8988T (cell line): ENCODE measurements at places on chromosomes 7 and 10.

DNA sequence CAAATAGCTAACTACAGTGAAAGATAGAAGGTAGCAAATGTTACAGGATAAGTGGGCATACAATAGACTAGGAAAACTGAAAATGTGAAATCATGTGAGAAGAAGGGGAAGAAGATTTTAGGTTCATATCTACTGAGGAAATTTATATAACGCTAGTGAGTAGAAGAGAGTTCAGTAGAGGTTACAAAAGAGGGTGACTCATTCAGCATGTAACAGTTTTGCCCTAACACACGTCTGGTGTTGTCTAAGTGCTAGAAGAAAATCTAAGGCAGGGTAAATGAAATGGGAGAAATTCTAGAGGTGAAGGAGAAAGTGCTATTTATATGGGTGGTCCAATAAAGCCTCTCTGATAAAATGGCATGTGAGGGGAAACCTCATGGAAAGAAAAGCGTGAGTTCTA is 731.4 kb upstream of the POT1 start:
- no peak for DNase-seq

- DNase-seq = no peak
These were observed 17.3 kb downstream of the TPK1 start for GRCh38 chr7:144818511-144818910.

GRCh38 chr7:80078159-80078731 is 56.4 kb upstream of the GNAI1 start:
- DNase-seq = no peak

- no peak for DNase-seq
These were observed 11.5 kb downstream of the RAB19 start for GRCh38 chr7:140415361-140415760.

GRCh38 chr7:80498481-80499349 is 13.1 kb downstream of the GNAT3 start:
- DNase-seq = no peak

- DNase-seq = no peak
These were observed 88.1 kb downstream of the SEPTIN14 start for GRCh38 chr7:55774327-55775050.

- DNase-seq = no peak
These were observed 178.7 kb upstream of the PRSS58 start for GRCh38 chr7:142436601-142437000.

- DNase-seq = no peak
These were observed 621.9 kb downstream of the ACTR3B start for GRCh38 chr7:153381275-153382040.

DNA sequence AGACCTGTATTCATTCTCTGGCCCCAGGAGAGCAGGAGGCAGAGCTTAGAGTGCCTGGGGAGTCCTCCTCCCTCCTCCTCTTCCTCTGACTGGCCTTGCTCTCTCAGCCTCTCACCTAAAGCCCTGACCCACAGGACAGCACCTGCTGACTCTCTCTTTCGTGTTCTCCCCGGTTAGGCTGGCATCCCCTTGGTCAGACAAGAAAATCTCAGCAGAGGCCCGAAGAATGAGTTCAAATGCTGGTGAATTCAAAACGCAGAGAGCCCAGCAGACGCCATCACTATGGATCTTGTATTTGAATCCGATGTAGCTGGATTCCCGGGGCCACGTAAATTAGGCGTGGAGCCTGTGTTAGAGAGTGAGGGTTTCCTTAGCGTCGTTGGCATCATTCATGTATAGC is 255.3 kb downstream of the KLF6 start:
- DNase-seq = no peak

- no peak for DNase-seq
These were observed 117.1 kb downstream of the PPP1R3A start for GRCh38 chr7:113801751-113802150.

DNA sequence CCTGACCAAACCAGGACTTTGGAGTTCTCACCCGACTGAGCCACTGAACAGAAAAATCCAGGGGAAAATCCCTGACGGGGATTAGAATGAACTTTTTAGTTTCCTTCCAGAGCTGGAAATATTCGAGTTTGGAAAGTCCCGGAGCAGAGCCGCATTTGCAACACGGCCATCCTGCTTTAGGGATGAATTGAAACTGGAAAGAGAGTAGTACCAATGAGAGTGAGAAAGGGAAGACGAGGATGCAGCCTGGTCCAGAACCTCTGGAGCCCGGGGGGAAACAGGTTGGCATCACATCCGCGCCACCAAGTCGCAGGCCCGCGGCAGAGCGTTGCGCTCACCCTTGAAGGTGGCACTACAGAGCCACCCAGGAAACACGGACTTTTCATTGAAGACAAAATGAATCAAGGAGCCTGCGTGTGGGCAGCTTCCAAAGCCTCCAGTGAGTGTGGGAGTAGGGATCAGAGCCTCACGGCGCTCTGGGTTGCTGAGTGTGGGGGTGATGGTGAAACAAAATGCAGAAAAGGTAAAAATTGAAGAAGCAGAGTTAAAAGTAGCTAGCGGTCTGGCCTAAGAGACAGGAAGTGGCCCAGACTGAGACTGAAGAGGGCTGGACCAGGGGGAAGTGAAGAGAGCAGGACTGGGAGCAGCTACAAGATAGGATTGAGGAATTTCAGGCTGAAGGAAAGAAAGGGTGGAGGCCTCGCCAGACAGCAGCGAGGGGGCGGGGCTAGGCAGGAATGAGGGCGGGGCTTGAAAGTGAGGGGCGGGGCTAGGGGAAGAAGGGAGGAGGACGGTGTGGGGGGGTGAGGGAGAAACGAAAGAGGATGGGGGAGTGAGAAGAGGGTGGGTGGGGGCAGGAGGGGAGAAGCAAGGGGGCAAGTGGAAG is 1.8 kb downstream of the SMURF1 start:
- no peak for DNase-seq

GRCh38 chr7:111756687-111757178 is 194.4 kb upstream of the IMMP2L start:
- DNase-seq = no peak

GRCh38 chr10:101686133-101686925 is 8.6 kb downstream of the FBXW4 start:
- no peak for DNase-seq

GRCh38 chr7:36291387-36292316 is 98.0 kb upstream of the ANLN start:
- peak; percentile 60 for DNase-seq

DNA sequence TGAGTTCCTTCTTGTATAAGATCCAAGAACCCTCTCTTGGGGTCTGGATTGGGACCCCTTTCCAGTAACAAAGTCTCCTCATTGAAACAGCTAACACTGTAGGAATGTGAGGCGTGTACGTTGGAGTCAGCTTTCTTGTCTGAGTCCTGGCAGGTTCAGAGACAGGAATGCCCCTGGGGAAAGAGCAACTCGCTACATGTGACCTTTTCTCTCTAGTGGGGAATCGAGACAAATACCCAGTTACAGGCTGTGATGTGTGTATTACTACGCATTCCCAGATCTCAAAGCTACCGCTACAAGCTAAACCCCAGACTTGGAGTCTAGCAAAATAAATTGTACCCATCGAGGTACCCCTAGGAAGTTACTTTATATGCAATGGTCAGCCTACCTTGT is 85.6 kb upstream of the FRMD4A start:
- no peak for DNase-seq

- DNase-seq = no peak
These were observed 68.6 kb downstream of the FRMPD2 start for GRCh38 chr10:48205918-48206317.

DNA sequence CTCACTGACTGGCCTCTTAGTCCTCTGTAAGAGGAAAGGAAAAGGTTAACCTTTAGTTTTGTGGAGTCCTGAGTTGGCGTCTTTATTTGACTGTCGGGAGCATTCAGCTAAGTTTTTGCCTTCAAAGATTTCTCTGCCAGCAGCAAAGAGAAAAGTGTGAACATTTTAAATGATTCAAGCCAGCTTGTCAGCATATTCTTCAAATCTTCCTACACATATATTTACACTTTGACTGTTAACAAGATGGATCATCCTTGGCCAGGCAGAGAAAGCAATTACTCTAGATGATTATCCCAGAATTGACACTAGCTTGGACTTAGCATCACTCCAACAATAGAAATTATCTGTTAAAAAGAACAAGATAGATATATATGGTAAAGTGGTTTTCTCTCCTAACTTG is 15.8 kb upstream of the YAE1 start:
- no peak for DNase-seq

GRCh38 chr10:127570036-127570435 is 20.9 kb downstream of the NPS start:
- no peak for DNase-seq

GRCh38 chr10:12238821-12239220 is 42.8 kb downstream of the CDC123 start:
- no peak for DNase-seq

GRCh38 chr10:35140727-35141126 is 14.1 kb downstream of the CREM start:
- DNase-seq = no peak

- DNase-seq = no peak
These were observed 43.1 kb upstream of the ADRB1 start for GRCh38 chr10:114000457-114001010.

- no peak for DNase-seq
These were observed 138.9 kb downstream of the FRMD4A start for GRCh38 chr10:14191871-14192270.

- no peak for DNase-seq
These were observed 168.5 kb downstream of the NOC3L start for GRCh38 chr10:94194256-94194655.

DNA sequence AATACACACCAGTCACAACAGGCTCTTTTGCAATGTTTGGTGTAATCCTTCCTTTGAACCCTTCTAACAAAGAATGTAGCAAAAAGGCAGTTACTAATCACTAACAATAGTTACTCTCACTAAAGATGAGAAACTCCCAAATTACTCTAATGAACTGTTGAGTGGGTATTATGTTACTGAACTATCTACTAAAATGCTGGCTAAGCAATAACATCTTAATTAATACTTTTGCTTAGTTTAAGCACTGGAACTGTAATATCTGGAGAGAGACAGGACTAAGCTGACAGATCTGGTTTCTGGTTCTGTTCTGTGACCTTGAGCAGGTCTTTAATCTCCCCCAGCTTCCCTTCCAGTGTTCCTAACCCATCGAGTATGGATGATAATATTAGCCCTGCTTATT is 241.7 kb downstream of the CHCHD3 start:
- no peak for DNase-seq

GRCh38 chr7:116601426-116601825 is 70.6 kb upstream of the MET start:
- no peak for DNase-seq

DNA sequence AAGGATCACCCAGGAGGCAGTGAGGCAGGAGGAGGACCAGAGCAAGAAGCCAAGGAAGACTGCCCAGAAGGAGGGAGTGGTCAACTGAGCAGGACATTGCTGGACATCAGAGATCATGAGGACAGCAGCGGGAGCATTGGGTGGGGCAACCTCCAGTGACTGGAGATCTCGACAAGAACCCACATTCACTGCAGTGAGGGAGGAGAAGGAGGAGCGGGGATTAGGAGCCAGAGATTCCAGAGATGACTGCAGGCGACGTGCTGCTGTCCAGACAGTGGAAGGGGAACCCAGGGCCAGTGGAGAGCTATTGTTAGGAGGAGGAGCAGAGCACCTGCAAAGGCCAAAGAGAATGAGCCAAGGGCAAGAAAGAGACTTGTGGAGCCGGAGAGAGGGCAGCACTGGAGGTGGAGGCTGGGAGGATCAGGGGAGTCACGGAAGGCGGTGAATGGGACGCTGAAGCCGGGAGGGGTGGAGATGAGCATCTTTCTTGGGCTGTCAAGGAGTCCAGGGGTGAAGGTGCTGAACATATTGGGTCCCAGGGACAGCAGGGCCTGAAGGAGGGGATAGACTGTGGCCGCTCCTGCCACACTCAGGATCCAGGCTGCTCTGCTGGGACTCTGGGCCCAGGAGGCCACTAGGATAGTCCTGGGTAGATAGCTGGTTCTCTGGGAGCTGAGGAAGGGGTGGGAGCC is 140.1 kb upstream of the UNC5B start:
- DNase-seq = no peak

DNA sequence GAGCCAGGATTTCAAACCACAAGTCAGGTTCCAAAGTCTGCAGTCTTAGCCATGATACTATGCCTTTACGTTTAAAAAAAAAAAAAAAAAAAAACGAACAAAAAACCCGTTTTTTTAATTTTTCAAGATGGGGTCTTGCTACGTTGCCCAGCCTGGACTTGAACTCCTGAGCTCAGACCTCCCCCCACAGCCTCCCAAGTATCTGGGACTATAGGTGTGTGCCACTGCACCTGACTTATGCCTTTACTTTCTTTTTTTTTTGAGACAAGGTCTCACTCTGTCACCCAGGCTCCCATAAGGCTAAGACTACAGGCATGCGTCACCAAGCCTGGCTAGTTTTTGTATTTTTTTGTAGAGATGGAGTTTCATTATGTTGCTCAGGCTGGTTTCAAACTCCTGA is 14.7 kb downstream of the ASNS start:
- DNase-seq = no peak

DNA sequence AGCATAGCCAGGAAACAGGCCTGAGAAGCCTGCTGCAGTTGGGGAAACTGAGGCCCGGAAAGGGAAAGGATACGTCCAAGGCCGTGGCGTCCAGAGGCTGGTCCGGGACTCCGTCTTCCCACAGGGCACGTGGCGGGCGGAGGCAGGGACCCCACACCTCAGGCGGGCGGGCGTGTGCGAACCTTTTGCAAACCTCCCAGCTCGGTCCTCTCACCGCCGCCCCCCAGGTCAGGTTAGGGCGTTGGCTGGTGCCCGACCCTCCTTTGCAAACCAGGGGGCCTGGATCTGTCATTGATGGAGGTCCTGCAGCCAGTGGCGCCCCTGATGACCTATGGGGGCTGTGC is 19.3 kb downstream of the FAM20C start:
- DNase-seq = no peak

DNA sequence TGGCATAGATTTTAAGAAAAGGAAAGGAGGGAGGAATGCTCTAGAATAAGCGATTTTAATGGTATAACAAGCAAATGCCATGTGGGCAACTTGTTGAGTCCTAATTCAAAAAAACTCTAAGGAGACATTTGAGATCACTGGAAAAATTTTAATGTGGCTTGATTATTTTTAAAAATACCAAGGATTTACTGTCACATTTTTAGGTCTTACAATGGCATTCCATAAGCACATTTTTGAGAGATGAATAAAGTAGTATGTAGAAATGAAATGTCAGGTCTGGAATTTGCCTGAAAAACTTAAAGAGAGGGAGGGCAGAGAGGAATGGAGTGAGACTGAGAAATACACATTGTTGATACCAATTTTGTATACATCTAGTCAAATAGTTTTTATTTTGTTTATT is 20.3 kb downstream of the NCAPG2 start:
- DNase-seq = no peak

DNA sequence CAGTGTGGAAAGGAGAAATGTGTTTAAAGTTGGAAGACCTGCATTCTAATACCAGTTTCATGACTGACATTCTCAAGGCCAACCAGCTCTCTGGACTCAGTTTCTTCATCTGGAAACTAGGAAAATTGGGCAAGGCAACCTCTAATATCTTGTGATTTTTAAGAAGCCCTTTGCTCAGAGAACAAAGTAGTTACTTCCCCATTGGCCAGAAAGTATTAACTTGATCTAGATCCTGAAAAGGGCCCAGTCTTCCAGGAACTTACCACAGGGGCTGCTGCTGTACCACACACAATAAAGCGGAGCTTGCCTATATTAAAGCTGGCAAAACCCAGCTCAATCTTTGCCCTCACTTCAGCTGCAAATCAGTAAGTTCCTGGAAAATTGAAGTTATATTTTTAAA is 155.6 kb upstream of the ADO start:
- DNase-seq = no peak
